ENCODE measurements at places on chromosomes 16 and 17. TPM values are rescaled to one million over a fixed set of nuclear protein-coding genes. Genes with fewer than 3 reads are reported as not detected.

The SRL gene
- not detected for total RNA-seq

The KRTAP4-8 gene
- total RNA-seq = not detected

The ATMIN gene
- 34.7 TPM for total RNA-seq

The EVI2A gene
- 0.92 TPM for total RNA-seq

The FBRS gene
- 22.2 TPM for total RNA-seq

The NPIPB9 gene
- total RNA-seq = not detected

The UBFD1 gene
- 69.7 TPM for total RNA-seq

The NOXO1 gene
- 2.4 TPM for total RNA-seq

The SLC6A2 gene
- total RNA-seq = not detected

The HS3ST2 gene
- not detected for total RNA-seq

The CCT6B gene
- total RNA-seq = 0.33 TPM

The TBX6 gene
- 1.1 TPM for total RNA-seq

The ATP2C2 gene
- 26.0 TPM for total RNA-seq

The C17orf100 gene
- not detected for total RNA-seq

The CCDC200 gene
- not detected for total RNA-seq

The EMP2 gene
- 33.9 TPM for total RNA-seq

The HOXB7 gene
- not detected for total RNA-seq

The NTN1 gene
- total RNA-seq = 0.22 TPM

The TMEM235 gene
- total RNA-seq = not detected

The NPIPA5 gene
- 4.7 TPM for total RNA-seq

The SCGB1C2 gene
- total RNA-seq = not detected

The ABCC6 gene
- total RNA-seq = 0.73 TPM

The SLFN13 gene
- total RNA-seq = 8.2 TPM

The TNFRSF17 gene
- not detected for total RNA-seq

The SYT17 gene
- 11.8 TPM for total RNA-seq

The MT4 gene
- total RNA-seq = not detected
